B cell (primary cell): ENCODE measurements at places on chromosomes 1 and 21. TPM values are rescaled to one million over a fixed set of nuclear protein-coding genes. Genes with fewer than 3 reads are reported as not detected.
A peak's percentile ranks its signal among the peaks of the same experiment; 100 is the strongest.

DNA sequence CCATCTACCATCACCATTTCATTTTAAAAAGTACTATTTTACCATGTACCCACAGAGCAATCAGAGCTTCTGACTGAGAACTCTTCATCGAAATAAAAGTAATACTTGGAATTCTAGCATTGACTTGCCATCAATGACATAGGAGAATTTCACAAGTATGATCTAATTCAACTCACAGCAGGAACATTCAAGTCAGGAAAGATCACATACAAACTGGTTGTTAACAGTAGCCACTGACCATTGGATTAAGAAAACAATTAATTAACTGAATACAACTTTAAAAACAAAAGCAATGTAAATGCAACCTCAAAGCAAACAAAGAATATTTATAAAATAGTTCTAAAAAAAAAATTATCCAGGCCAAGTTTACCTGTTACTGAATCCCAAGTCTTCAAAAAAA lies 18.8 kb downstream of the RNF115 start:
- no peak for DNase-seq

GPR153 gene
- 0.20 and 0.27 TPM in 2 replicates for total RNA-seq

RSPH1 gene
- 0.64 and 1.0 TPM in 2 replicates for total RNA-seq

GUCA2A gene
- not detected in 2 replicates for total RNA-seq

COA6 gene
- 12.5 and 14.8 TPM in 2 replicates for total RNA-seq

KISS1 gene
- total RNA-seq: not detected in 2 replicates

- no peak for DNase-seq
Measured at GRCh38 chr1:40241362-40241761, 6.4 kb upstream of the TMCO2 start.

- no peak for DNase-seq
Measured at GRCh38 chr1:81590171-81590570, 210.6 kb upstream of the ADGRL2 start.

CHODL gene
- total RNA-seq: 0.19 and 0.20 TPM in 2 replicates

GRCh38 chr1:202152399-202152798 lies 7.9 kb upstream of the ARL8A start:
- no peak for DNase-seq

- DNase-seq: no peak
Measured at GRCh38 chr1:169584483-169585144, 1.7 kb downstream of the F5 start.

AMY2B gene
- 43.8 and 46.3 TPM in 2 replicates for total RNA-seq

DDR2 gene
- total RNA-seq: 0.12 TPM in 2 replicates

CENPF gene
- 2.9 and 3.0 TPM in 2 replicates for total RNA-seq

FCRL6 gene
- total RNA-seq: 0.19 TPM in 1 of 2 replicates, not detected in the other

GRCh38 chr21:42406866-42407265 lies 3.2 kb downstream of the UBASH3A start:
- DNase-seq: no peak

GRCh38 chr1:181021811-181022434 lies 747 bp downstream of the STX6 start:
- DNase-seq: peak; percentile 71

GRCh38 chr1:232551386-232551785 lies 78.5 kb downstream of the SIPA1L2 start:
- DNase-seq: no peak

DNA sequence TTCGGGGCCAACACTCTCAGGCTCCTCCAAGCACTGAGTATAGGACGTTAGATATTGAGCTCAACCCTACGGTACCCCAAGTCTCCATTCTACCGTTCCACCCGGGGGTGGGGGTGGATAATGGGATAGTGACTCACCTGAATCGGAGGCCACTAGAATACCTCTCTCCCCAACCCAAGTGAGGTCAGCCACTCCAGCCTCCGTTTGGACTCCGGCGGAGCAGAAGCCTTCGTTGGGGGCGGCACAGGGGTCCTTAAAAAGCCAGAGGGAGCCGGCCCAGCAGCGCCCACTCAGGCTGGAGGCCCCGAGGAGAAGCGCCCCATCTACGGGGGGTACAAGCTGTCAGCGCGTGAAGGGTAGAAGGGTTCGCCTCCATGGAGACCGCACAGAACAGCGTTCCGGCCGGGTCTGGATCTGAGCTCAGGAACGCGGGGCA lies 556 bp downstream of the WDR77 start:
- no peak for DNase-seq

DNA sequence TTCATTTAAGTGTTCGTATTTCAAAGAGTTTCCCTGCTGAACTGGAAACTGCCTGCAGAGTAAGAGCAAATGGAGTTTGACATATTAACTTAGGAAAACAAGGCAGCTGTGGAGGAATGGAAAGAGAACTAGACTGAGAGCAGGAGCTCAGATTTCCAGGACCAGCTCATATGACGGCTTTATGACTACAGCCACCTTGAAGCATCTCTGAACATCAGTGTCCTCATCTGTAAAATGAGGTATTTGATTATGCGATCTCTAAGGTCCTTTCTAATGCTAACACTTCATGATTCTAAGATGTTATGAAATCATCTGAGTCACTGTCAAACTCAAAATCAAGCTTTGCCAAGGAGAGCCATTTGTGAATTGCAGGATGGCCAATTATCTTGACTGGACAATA lies 112.3 kb downstream of the PRRX1 start:
- no peak for DNase-seq

DNA sequence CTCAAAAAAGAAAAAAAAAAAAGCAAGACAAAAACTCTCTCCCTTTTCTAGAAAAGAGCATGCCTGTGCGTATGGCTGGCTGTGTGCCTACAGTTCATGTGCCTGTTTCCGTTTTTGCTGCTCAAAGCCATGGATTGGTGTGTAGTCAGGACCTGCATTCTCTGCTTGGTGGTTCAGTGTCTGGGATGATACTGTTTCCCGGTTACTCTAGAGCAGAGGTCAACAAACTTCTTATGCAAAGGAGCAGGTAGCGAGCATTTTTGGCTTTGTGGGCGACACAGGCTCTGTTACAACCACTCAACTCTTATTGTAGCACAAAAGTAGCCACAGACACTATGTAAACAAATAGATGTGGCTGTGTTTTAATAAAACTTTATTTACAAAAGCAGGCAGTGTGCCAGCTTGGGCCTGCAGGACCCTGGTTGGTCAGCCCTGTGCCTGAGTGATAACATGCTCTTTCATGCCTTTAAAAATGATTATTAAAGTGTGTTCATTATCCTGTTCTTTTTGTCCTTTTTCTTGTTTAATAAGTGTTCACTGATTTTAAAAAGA lies 524.2 kb downstream of the KIF26B start:
- no peak for DNase-seq

GRCh38 chr1:69911301-69911801 lies 294.0 kb downstream of the LRRC40 start:
- no peak for DNase-seq

DNA sequence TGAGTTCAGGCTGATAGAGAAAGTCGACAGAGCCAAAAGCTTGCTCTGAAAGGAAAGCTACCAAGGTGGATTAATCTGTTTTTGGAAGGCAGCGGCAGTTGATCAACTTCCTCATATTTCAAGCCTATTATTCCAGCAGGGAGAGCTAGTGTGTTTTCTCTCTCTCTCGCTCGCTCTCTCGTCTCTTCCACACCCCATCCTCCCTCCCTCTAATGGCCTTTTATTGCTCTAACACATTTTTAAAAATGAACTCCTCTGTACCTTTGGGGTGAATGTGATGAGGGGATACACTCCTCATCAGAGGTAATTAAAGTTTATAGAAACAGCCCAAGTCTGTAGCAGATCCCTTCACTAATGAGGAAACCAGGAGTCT lies 126.4 kb downstream of the CLIC6 start:
- DNase-seq: no peak

DNA sequence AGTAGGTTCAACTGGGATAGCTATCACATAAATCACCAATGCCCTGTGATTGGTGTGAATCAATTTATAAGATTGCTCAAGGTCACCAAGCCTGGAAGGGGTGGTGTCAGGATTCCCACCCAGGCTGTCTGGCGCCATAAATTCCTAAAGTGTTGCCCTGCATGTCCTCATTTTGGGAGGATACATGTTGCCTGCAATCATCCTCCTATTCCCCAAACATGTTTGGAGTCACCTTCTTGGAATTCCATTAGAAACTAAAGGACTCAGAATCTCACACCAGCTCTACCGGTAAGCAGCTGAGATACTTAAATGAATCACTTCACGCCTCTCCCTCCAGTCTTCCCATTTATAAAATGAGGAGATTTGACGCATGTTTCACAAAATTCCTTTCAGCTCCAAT lies 54.1 kb upstream of the SLC45A1 start:
- DNase-seq: no peak

DNA sequence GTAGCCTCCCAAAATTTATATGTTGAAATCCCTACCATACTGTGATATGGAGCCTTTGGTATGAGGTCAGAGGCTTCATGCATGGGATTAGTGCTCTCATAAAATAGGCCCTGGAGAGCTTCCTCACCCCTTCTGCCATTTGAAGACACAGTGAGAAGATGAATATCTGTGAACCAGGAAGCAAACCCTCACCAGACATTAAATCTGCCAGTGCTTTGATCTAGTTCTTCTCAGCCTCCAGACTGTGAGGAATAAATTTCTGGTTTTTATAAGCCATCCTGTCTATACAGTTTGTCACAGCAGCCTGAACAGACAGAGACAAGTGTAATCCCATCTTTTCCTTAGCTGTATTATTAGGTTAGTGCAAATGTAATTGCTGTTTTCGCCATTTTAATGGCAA lies 88.4 kb downstream of the OLFML2B start:
- DNase-seq: no peak

DNA sequence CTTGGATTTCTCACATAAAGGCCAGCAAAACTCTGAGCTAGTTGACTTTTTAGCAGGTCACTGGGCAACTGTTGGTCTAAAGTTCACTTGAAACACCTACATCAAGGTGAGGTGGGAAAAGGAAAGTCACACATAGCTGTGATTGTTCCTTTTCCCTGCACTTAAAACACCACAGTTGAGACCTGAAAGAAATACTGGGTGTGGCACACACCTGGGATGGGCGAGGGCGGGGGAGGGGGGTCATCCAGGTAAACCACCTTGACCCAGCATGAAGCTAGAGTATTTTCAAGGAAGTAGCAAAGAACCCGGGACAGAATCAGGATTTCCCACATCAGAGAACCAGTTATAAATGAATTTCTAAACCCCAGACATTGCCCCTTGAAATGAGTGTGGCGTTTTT lies 26.4 kb downstream of the ZNF697 start:
- no peak for DNase-seq

DNA sequence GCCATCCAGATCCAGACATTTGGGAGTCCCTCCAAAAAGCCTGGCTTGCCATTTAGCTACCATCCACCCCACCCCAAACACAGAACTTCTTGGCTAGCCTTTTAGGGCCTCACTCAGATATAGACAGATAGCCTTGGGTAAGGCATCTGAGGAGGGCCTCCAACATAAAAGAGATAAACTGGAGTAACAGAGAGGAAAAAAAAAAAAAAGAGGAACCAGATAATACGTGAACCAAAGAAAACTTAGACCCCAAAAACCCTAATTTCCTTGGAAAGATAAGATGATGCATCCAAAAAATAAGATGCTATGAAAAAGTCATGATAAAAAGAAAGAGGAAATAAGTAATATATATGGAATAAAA lies 19.8 kb upstream of the LSS start:
- DNase-seq: no peak

LCE1E gene
- total RNA-seq: not detected in 2 replicates

SELP gene
- total RNA-seq: 0.87 and 0.99 TPM in 2 replicates

- no peak for DNase-seq
Measured at GRCh38 chr21:44846224-44846484, 27.3 kb downstream of the PTTG1IP start.

GRCh38 chr1:198726455-198726854 lies 87.6 kb downstream of the PTPRC start:
- DNase-seq: no peak

DNA sequence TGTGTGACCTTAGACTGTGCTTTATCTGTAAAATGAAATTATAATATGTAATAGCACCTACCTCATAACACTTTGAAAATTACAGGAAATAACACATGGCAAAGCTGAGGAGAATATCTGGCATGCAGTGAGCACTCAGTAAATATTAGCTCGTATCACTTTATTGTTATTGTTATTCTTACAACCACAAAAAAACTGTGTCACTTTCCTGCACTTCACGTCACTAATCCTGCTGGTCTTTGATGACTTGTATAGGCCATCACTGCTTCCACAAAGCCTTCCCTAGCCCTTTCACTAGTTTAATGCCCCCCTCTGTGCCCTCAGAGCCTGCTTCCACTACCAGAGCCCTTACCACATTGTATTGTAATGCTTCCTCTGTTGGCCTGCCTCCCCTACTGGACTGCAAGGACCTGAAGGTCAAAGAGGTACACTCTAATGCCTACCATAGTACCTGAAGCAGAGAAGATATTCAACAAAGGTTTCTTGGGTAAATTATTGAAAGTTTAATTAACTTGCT lies 231.6 kb downstream of the NFIA start:
- no peak for DNase-seq

CFHR3 gene
- total RNA-seq: not detected in 2 replicates

DNA sequence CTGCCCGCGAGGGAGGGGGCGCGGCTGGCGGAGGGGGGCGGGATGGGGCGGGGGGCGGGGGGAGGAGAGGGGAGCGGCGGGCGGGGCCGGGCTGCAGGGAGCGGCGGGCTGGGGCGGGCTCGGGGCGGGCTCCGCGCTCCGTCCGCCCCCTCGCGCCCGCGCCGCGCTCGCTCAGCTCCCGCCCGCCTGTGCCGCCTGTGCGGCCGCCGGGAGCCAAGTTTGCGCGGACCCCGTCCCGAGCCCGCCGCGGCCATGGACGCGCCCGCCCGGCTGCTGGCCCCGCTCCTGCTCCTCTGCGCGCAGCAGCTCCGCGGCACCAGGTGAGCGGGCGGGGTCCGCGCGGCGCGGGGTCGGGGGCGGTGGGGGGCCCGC lies at the start of gene GABRD:
Gene GABRD (plus strand): TSS at position 174 of the 372 bp plus-strand sequence. CDS start 79 bp downstream, at position 253.
- DNase-seq: no peak

DNA sequence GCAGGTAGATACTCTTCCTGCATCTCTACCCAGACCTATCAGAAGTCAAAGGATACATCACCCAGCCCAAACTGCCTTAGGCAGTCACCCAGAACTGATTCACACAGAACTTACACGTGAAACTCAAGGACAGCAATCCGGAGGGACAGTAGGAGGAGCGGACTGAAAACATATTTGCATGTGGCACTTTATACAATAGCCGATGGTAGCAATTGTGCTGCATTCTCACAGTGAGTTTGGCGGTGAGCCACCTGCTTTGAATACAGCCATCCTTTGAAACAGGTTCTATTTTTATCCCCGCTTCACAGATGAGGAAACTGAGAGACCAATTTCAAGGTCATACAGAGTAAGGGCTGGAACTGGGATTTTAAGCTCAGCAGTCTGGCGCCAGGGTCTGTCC lies 69.5 kb downstream of the EDEM3 start:
- no peak for DNase-seq

GRCh38 chr1:3837200-3837599 lies 19.8 kb downstream of the CEP104 start:
- no peak for DNase-seq

GRCh38 chr21:37410639-37411038 lies 44.1 kb downstream of the DYRK1A start:
- DNase-seq: no peak

DNA sequence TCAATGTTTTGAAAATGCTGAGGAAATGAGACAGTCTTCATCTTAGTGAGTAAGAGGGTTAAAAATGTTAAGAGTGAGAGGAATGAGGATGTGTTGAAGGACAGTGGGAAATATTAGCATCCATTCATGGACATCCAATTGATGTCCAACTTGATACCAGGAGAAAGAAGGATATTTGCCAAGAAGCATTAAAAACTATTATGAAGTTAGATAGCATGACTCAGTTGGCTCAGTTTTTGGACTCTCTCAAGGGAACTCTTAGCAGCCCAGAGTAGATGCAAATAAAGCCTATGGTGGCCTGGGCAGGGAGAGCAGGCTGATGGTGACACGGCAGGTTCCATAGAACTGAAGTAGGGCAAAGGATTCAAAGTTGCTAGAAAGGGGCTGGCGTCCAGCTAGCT lies 171.0 kb downstream of the ZZZ3 start:
- DNase-seq: no peak

- DNase-seq: no peak
Measured at GRCh38 chr1:198747127-198747526, 108.3 kb downstream of the PTPRC start.
